NCI-H524 treated with DMSO at 0.1 percent for 48 hours (cell line): ENCODE measurements at places on chromosomes 13 and 19.
A peak's percentile ranks its signal among the peaks of the same experiment; 100 is the strongest.

GRCh38 chr19:51531349-51532315 is at the start of gene SIGLEC6:
Gene SIGLEC6, minus strand, starts transcription at chr19:51531670. Its CDS starts 22 bp downstream, at chr19:51531648.
- DNase-seq: no peak

- no peak for DNase-seq
Observed at GRCh38 chr19:33683881-33684537, 62.3 kb downstream of the CHST8 start.

- DNase-seq: no peak
Observed at GRCh38 chr13:79423801-79424642, 18.0 kb upstream of the RBM26 start.

DNA sequence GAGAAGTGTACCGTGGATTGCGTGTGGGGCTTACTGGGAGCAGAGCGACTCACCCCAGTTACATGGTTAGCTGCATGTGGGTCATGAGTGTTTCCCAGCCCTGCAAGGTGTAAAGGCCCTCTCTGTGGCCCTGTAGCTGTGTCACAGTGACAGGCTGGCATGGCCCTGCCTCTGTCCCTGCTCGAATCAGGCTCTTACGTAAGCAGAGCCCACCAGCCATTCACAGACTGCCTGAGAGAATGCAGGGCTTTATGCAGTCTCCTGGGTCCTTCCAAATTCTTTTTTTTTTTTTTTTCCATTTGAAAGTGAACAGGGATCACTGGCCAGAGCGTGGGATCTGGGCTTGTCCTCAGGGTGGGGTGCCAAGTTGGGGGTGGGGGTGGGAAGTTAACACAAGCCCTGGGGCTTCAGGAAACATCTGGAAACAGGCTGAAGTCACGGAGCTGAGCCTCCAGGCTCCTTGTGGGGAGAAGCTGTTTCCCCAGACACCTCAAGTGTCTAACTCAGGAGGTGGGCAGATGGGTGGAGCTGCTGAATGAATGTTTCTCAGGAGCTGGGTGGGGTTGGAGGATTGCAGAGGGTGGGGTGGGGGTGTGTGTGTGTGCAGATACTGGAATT is 13.4 kb downstream of the TECR start:
- no peak for DNase-seq

- DNase-seq: no peak
Observed at GRCh38 chr13:61146158-61146557, 269.5 kb downstream of the PCDH20 start.

- no peak for DNase-seq
Observed at GRCh38 chr19:8489561-8490394, 12.7 kb downstream of the PRAM1 start.

- no peak for DNase-seq
Observed at GRCh38 chr19:40469011-40469410, 2.2 kb downstream of the SPTBN4 start.

- DNase-seq: no peak
Observed at GRCh38 chr19:50827476-50827875, 3.9 kb upstream of the KLK1 start.

DNA sequence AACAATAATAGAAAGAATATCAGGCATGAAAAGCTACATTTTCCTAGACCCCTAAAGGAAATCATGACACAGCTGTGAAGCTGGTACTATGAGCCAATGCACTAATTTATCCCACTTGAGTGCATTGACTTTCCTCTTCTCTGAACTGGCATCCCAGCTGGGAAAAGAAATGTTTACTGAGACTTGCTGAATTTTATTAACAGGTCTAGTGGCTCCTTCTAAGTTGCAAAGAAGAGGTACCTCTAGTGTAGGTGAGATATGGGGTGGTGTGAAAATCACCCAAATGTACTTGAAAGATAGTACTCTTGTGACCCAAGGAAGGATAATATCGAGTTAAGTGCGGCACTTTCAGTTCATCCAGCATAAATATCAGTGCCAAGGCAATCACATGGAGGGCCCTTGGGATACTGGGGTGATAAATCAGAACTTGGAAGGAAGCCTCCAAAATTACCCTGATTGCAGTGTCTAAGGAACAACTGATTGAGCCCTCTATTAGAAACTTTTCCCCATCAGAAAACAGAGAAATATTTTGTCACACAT is 369.2 kb downstream of the PCDH9 start:
- DNase-seq: no peak

- no peak for DNase-seq
Observed at GRCh38 chr19:15575406-15575805, 39.6 kb upstream of the CYP4F8 start.

DNA sequence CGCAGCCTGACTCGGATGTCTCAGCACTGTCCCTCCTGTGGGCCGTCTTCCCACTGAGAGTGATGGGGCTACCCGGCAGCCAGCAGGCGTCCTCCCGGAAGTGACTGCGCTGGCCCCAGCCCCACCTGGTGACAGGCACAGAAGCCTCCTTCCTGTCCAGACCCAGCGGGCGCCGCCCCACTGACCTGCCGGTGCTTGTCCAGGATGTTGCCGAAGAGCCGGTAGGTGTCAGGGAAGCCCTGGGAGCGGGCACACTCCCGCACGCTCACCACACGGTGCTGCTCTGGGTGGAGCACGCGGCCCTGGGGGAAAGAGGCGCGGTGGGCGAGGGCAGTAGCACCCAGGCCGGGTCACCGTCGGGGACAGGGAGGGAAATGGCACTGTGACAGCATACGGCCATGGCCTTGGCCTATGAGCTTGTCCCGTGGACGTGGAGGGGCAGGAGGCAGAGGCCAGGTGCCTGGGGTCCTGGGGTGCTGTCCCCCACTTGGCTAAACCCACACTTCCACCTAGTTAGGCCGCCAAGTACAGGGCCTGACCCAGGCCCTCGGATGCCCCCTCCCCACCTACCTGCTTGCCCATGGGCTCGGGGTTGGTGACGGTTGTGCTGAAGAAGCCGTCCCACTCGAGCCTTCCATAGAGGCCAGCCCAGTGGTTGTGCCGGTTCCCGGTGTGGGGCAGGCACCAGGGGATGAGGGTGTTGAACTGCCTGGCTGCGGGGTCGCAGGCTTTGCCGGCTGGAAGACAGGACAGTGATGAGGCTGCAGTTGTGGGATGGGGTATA is 16.0 kb upstream of the EIF3G start:
- no peak for DNase-seq

- no peak for DNase-seq
Observed at GRCh38 chr19:57302727-57303401, 17.4 kb upstream of the ZNF543 start.

- DNase-seq: no peak
Observed at GRCh38 chr13:75050419-75051046, 431.4 kb downstream of the TBC1D4 start.

GRCh38 chr19:3351702-3352447 is 14.5 kb upstream of the NFIC start:
- DNase-seq: no peak

DNA sequence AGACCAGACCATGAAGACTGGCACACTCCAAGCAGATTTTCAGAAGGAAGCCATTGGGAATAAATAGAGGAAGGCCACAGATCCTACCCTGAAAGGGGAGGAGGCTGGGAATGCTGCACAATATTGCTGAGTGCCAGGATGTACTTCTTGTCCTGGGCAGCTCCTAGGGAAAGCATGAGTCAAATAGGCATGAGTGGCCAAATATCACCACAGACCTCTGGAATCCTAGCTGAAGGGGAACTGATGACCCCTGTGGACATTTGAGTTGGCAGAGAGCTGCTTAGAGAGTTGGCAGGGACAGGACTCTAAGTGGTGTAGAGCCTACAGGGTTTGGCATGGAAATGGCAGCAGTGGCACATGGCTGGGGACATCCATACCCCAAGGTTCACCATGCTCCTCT is 234.3 kb upstream of the TRPC4 start:
- DNase-seq: no peak

DNA sequence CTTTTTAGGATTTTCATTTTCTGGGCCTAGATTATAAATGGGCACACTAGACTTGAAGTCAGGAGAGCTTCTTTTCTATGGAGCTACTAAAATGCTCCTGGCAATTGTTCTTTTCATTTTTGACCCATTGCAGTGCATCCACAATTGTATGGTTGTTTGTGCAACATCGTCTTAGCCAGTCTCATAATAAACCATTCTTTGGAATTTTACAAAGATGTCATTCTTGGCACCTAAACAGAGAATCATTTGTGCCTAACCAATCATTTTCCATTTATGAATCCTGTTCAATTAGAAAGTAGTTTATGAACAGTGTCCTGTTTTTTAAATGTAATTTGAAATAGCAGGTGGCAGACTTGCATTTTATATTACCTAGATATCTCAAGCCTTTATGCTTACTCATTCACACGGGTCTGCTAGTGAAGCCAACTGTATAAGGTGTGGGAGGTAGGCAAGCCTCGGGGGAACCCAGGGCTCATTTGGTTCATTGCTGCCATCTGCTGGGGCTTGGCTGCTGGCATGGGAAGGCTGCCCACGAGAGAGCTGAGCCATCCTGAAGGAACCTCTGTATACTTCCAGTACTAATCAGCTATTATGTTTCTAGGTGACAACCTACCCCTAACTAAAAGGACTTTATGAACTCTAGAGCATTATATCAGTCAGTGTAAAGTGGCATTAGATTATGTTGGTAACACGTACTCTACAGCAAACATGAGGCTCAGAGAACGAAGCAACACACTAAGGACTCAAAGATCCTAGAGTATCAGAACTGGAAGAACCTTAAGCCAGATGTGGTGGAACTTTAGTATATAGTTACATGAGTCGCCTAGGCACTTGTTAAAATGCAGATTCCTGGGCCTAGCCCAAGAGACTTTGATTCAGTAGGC is 60.0 kb downstream of the TPT1 start:
- no peak for DNase-seq

DNA sequence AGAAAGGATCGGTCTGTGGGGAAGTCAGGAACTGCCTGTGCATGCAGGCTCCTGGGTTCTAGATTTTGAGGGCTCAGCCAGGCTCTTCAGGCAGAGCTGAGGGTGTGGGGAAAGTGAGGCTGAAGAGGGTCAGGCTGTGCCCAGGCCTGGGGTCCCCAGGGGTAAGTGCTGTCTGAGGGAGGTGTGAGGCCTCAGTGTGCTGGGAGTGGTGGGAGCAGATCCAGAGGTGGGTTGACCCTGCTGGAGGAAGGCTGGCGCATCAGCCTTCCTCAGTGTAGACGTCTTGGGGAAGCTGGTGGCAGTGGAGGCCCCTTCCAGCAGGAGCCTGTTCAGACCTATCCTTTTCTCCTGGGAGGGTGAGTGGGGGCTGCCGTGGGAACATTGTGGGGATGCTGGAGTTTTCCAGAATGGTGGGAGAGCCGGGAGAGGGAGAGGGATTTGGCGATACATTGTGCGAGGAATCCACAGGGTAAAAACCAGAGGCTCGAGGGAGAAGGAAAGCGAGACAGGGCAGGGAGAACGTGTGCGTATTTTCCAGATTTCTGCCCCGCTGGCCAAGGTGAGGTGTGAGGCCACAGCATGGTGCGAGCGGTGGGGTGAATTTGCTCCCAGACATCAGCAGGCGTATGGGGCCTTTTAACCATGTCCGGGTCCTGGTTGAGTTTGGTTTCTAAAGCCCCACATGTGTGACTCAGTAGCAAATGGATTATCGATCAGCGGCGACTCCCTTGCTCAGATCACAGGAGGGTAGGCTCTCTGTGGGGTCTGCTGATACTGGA is 237.7 kb downstream of the TEX29 start:
- no peak for DNase-seq

GRCh38 chr19:21092109-21092508 is 10.1 kb downstream of the ZNF714 start:
- DNase-seq: no peak

DNA sequence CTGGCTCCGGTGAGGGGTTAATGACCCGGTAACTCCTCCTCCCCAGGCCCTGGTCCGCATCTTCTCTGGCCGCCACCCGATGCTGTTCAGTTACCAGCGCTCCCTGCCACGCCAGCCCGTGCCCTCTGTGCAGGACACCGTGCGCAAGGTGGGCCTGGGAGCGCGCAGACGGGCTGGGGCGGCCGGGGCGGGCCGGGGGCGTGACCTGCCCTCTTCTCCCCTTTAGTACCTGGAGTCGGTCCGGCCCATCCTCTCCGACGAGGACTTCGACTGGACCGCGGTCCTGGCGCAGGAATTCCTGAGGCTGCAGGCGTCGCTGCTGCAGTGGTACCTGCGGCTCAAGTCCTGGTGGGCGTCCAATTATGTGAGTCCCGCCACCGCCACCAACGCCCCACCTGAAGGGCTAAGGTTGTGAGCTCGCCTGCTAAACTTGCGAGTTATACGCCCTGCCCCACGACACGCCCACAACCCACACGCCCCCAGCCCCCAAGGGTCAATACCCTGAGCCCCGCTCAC is 10.4 kb downstream of the CPT1C start:
- DNase-seq: no peak

GRCh38 chr19:4066682-4067395 is at the start of gene ZBTB7A:
Gene ZBTB7A, minus strand, starts transcription at chr19:4066899. Its CDS starts 11,667 bp downstream, at chr19:4055232.
- peak; percentile 50 for DNase-seq

- no peak for DNase-seq
Observed at GRCh38 chr13:34734932-34735331, 207.1 kb upstream of the NBEA start.

DNA sequence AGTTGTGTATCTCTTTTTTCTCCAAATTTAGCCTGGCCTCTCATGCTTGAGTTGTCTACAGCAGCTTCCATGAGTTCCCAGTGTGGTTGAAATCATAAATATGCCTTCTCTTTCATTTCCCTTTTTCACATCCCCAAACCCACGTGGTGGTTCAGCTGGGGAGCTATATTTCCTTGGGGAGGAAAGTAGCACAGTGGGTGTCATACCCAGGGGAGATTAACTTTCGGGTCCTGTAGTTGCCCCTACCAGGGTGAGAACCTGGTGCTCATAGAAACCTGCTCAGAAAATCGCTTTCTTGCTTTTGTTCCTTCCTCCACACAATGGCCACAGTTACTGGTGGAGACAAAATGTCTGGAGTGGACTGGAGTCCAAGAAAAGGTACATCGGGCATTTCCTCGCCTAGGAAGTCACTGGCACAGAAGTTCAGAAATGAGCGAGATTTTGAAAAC is 7.0 kb upstream of the LILRA4 start:
- DNase-seq: no peak

- DNase-seq: peak; percentile 87
Observed at GRCh38 chr19:13162724-13163608, 12.8 kb downstream of the IER2 start.

DNA sequence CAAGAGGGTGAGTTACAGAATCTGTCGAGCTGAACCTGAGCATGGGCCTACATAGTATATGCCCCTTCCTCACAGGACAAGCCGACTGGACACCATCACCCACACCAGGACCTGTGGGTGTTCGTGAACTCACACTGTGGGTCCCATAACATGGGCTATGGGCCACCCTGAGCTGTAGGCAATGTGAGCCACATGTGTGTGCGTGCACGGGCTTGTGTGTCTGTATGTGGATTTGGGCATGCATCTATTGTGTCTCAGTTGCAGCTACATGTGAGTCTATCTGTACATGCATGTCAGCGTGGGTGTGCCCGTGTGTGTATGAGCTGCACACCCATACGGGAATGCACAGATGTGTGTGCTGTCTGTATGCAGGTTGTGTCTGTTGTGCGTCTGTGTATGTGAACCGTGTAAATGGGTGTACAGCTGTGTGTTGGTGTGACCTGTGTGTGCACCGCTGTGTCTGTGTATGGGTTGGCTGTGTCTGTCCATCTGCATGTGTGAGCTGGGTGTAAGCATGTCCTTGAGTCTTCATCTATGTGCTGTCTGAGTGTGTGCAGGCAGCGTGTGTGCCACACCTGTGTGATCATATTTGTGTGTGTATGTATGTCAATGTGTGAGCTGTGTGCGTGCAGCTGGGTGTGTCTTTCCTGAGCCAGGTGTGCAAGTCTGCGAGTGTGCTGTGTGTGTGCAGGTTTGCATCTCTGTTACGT is 1.7 kb downstream of the NOTCH3 start:
- DNase-seq: no peak

- no peak for DNase-seq
Observed at GRCh38 chr13:94999871-95000270, 287.5 kb upstream of the SOX21 start.

- DNase-seq: no peak
Observed at GRCh38 chr13:79645569-79645968, 164.6 kb downstream of the NDFIP2 start.
